GM23248 (cell line): ENCODE measurements at places on chromosomes 12 and 14. TPM values are rescaled to one million over a fixed set of nuclear protein-coding genes. Genes with fewer than 3 reads are reported as not detected.

GRCh38 chr12:87201598-87201997 is 827.6 kb downstream of the C12orf50 start:
- no peaks in the 10 kb centered on the region for H3K27me3 ChIP-seq
- no peaks in the 10 kb centered on the region for H3K4me1 ChIP-seq
- no peaks in the 10 kb centered on the region for H3K36me3 ChIP-seq
- no peak overlapping the region for H3K27ac ChIP-seq

DNA sequence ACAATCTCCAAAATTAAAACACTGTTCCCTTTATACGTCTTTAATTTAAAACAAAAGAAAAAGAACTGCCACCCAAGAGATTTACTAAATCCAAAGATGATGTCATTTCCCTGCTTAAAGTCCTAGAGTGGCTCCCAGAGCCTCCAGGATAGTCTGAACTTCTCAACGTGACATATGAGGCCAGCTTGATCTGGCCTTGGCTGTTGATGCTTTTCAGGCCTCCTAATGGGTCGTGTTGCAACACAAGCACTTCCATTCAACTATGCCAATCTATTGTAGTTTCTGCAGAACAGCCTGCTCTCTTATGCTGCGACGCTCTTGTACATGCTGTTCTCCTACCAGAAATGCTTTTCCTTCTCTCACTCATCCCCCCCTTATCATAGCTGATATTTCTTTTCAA is 35.7 kb downstream of the LGR5 start:
- no peaks in the 10 kb centered on the region for H3K27me3 ChIP-seq
- no peaks in the 10 kb centered on the region for H3K36me3 ChIP-seq
- H3K4me3 ChIP-seq, result no peak overlapping the region
- no peak overlapping the region for H3K27ac ChIP-seq
- H3K4me1 ChIP-seq, result peaks cover 33% of the 10 kb centered on the region
- DNase-seq, result peak; percentile 61

GRCh38 chr14:65260786-65261185 is 151.7 kb upstream of the FUT8 start:
- H3K27me3 ChIP-seq, result no peaks in the 10 kb centered on the region
- H3K36me3 ChIP-seq, result no peaks in the 10 kb centered on the region
- H3K4me1 ChIP-seq, result peaks cover 40% of the 10 kb centered on the region
- DNase-seq, result peak; percentile 82

Gene RAD9B
- total RNA-seq, result 0.13 and 0.97 TPM in 2 replicates

GRCh38 chr12:50101663-50102062 is 2.1 kb upstream of the GPD1 start:
- peaks cover 3% of the 10 kb centered on the region; the same call in 1 of the 2 replicates for H3K36me3 ChIP-seq
- H3K4me1 ChIP-seq, result peaks cover 12% of the 10 kb centered on the region
- H3K27me3 ChIP-seq, result no peaks in the 10 kb centered on the region

Gene RNU4-1
- total RNA-seq, result not detected in 2 replicates

Gene CMA1
- not detected in 2 replicates for total RNA-seq

DNA sequence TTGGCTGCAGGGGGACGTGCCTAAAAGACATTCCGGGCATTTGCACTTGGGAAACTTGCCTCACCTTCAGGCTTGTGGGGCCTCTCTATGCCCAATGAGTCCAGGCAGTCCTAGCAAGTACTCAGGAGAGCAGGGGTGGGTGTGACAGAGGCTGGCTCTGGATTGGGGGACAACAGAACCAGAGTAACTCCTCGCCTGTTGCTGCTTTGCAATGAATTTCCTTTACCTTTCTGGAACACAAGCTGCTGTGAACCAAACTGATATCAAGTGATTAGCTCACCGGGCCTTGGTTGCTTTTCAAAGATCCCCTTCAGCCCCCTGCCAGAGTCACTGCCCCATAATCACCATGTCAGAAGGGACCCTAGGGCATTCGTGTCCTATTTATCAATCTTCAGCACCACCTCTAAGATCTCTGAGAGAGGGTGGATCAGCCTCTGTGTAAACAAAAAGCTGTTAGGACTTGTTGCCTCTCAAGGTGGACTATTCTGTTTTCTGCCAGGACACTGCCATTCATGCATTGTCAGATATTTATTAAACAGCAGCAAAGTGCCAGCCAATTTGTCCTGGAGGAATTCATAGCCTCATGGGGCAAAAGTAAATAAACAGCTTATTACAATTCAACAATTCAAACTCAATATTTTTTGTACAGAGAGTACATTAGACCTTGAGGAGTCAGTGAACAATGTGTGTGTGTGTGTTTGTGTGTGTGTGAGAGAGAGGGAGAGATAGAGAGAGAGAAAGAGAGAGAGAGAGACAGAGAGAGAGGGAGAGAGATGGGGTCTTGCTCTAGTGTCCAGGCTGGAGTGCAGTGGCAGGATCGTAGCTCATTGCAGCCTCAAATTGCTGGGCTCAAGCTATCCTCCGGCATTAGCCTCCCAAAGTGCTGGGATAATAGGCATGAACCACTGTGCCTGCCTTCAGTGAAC is 11.3 kb downstream of the NFATC4 start:
- DNase-seq, result no peak
- H3K27me3 ChIP-seq, result no peaks in the 10 kb centered on the region
- H3K27ac ChIP-seq, result no peak overlapping the region
- 0 out of 2 replicates have a peak, but pooled peaks cover 3% of the 10 kb centered on the region for H3K4me1 ChIP-seq

- no peak overlapping the region for H3K4me3 ChIP-seq
- no peak for DNase-seq
- no peak overlapping the region for H3K27ac ChIP-seq
- H3K27me3 ChIP-seq, result no peaks in the 10 kb centered on the region; the same call in 1 of the 2 replicates
Measured at GRCh38 chr14:77989441-77989991, 180.7 kb upstream of the NRXN3 start.

DNA sequence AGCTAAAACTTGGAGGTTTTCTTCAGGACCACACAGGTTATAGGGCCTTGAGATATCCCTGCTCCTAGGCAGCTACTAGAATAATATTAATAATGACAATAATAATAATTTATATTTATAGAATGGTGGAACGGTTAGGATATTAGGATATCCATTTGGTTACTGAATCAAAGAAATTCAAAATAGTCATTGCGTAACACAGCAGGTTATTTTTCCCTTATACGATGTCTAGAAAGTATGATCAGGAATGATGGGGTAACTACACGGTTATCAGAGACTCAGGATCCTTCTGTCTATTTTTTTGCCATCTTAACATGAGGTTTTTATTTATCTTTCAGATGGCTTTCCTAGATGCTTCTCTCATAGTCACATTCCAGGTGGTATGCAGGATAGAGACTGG is 39.0 kb downstream of the NEUROD4 start:
- H3K36me3 ChIP-seq, result no peaks in the 10 kb centered on the region
- no peaks in the 10 kb centered on the region for H3K4me1 ChIP-seq
- no peak overlapping the region for H3K4me3 ChIP-seq
- no peak for DNase-seq

DNA sequence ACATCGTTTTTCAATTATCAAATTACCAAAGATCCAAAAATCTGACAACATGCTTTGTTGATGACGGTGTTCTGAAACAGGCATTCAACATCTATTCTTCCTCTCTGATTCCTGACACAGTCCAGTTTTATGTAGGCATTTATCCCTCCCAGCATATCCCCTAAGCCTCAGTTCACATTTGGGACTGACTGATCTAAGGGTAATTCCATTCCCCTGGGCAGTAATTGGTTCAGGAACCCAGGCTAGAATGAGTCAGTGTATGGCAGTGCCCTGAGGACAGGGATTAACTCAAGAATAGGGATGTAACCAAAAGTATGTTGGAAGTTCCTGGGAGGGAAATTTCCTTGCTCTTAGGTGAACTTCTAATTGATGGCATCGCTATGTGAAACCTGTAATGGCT is 10.3 kb upstream of the PCNX1 start:
- peak overlapping the region; percentile 74 for H3K27ac ChIP-seq
- peak; percentile 45 for DNase-seq
- H3K27me3 ChIP-seq, result no peaks in the 10 kb centered on the region

DNA sequence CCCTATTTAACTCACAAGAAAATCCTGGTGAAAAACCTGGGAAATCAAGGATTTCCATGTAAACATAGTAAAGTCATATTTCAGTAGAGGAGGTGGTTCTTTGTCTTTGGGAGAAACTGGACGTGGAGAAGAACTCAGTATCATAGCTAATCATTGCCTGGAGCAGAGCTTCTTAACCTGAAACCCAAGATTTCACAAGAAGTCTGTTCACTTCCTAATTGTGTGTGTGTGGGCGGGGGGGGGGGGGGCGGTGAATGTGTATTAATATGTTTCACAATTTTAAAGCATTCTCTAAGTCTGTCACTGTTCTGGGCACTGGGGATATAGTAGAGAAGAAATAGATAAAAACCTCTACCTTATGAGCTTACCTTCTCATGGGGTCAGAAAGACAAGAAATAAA is 96.7 kb upstream of the PPP4R3A start:
- peaks cover 26% of the 10 kb centered on the region for H3K4me1 ChIP-seq
- H3K4me3 ChIP-seq, result no peak overlapping the region
- H3K27ac ChIP-seq, result no peak overlapping the region
- H3K36me3 ChIP-seq, result no peaks in the 10 kb centered on the region

- no peaks in the 10 kb centered on the region for H3K36me3 ChIP-seq
- no peak overlapping the region for H3K27ac ChIP-seq
- no peak for DNase-seq
- no peak overlapping the region for H3K4me3 ChIP-seq
- no peaks in the 10 kb centered on the region for H3K4me1 ChIP-seq
- no peaks in the 10 kb centered on the region for H3K27me3 ChIP-seq
Measured at GRCh38 chr12:106039242-106039641, 99.5 kb downstream of the NUAK1 start.
